ENCODE measurements at places on chromosomes 3 and 15.
A peak's percentile ranks its signal among the peaks of the same experiment; 100 is the strongest.

GRCh38 chr15:51030649-51031316 lies 63.9 kb downstream of the TNFAIP8L3 start:
- DNase-seq, result no peak

GRCh38 chr3:126355777-126356372 lies 1.3 kb downstream of the KLF15 start:
- DNase-seq, result peak; percentile 75

DNA sequence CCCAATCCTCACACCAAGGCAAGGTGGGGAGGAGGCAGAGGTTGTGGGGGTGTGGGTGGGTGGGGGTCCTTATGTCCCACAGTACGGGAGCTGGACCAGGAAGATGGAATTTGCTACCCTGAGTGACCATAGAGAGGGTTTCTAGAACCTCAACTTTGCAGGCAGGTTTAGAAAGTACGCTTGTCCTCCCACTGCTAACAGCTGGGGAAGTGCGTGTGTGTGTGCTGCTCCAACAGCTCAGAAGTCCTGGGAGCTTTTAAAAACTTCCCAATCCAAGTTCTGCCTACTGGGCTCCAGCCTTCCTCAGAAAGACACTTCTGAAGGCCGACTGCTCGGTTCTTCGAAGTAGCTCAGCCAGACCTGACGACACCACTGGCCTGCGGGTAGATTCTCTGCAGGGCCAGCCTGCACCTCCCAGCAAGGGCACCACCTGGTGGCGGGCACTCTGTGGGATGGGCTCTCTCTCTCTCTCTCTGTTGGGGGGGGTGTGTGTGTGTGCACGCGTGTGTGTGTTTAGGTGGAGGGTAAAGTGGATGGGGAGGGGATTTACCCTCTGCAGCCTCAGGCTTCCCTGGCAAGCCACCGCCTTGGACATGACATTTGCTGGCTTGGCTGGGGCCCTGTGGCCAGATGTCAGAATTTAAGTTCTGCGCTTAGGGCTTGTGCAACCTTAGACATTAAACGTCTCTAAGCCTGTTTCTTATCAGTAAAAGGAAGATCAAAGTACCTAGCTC lies 15.6 kb downstream of the TMEM158 start:
- peak; percentile 88 for DNase-seq

DNA sequence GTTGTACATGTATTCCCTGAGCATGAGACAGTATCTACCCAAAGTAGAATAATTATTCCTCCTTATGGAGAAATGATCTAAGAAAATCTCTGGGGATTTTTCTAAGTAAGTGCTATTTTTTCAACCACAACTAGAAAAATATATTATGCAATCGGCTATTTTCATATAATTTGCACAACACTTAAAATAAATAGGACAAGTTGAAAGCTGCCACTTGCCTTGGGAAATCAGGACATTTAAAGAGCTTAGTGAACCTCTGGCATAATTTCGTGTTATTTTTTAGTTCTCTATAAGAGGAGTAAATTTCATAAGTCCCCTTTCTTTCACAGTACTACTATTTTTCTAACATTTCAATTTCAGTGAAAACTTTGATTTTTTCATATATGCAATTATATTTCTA lies 672.1 kb downstream of the OTOL1 start:
- no peak for DNase-seq

- no peak for DNase-seq
Observed at GRCh38 chr3:127678315-127678599, 5.5 kb downstream of the ABTB1 start.

DNA sequence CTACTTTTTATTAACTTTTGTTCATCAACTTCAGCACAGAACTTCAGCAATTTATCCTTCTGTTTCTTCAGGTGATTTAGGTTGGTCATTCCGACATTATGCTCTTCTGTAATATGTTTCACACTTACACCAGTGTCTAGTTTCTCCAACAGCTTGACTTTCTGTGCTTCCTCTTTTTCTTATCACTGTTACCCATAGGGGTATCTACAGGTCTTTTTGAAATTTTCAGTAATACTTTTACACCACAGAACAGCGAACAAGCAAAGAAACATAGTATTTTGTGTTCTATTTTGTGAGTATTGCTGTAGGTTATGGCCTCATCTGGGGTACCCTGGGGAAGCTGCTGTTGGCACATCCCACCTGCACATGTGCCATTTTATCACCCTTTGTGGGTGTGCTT lies 260.7 kb downstream of the NSUN3 start:
- no peak for DNase-seq

- DNase-seq, result no peak
Observed at GRCh38 chr15:68984586-68984985, 29.9 kb upstream of the NOX5 start.

DNA sequence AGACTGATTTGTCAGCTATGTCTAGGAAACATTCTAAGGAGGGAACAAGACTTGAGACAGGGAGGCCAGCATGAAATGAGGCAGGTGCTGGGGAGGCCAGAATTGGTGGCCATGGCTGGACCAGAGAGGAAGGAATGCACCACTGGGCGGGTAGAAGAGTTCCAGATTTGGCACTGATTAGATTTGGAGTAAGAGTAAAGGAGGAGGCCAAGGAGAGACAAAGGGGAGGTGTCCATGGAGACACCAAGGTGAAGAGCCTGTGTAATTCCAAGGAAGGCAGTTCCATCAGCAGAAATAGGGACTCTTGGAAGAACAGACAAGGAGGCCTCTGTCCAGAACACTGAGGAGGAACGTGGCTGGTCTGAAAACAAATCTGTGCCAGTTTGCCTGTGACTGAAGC lies 1.8 kb downstream of the ARNT2 start:
- DNase-seq, result no peak

DNA sequence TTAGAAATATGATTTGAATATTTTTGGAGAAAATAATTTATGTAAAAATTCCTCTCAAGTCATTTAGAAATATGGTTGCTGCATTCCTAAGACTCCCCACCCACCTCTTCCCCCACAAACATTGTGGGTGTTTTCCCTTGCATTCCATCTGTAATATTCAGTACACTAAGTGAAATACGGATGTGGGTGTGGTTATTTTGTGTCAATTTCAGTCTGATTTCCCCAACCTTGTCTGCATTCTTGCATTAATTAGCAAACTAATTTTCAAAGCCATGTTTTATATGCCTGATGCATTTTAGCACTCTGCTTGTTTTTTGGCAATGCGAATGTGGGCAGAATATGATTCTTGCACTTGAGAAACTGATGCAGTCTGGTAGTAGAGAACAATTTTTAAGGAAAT lies 408.3 kb upstream of the RGMA start:
- no peak for DNase-seq

GRCh38 chr15:85741021-85741421 lies 53.7 kb downstream of the KLHL25 start:
- DNase-seq, result no peak

- no peak for DNase-seq
Observed at GRCh38 chr3:68482565-68482964, 449.8 kb downstream of the TAFA4 start.

DNA sequence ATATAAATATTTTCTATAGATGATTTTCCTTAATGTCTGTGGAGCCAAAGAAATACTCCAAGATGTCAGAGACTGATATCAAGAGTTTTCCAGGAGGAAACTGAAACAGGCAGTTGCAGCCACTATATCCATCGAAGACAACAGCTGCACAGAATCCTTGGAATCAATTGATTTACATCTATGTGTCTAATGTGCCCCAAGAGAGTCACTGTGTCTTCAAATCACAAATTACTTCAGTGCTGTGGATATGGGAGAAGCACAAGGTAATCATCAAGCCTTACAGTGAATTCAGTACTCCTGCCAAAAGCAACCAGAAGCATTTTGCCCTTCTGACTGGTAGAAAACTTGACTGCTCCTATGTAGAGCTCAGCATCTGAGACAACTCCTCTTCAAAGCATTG lies 51.1 kb downstream of the CPNE4 start:
- no peak for DNase-seq

- DNase-seq, result no peak
Observed at GRCh38 chr3:37129871-37130270, 44.5 kb downstream of the LRRFIP2 start.

DNA sequence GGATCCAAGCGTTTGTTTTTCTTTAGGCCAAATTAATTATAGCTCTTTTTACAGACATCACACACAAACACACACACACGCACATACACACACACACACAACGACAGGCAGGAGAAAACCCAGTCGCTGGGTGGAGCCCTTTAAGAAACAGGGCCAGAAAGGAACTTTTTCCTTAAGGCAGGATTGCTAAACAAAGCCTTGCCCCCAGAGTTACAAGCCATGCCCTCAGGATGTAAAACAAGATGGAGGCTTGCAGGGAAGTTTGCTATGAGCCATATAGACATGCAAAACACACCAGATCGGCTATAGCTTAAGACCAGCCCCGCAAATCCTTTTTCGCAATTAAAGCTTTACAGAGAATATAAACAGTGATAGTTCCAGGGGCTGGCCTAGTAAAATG lies 16.3 kb upstream of the IQCF2 start:
- DNase-seq, result no peak

- no peak for DNase-seq
Observed at GRCh38 chr3:19226479-19226878, 78.2 kb downstream of the KCNH8 start.

- DNase-seq, result no peak
Observed at GRCh38 chr3:10196389-10197052, 31.8 kb downstream of the IRAK2 start.

DNA sequence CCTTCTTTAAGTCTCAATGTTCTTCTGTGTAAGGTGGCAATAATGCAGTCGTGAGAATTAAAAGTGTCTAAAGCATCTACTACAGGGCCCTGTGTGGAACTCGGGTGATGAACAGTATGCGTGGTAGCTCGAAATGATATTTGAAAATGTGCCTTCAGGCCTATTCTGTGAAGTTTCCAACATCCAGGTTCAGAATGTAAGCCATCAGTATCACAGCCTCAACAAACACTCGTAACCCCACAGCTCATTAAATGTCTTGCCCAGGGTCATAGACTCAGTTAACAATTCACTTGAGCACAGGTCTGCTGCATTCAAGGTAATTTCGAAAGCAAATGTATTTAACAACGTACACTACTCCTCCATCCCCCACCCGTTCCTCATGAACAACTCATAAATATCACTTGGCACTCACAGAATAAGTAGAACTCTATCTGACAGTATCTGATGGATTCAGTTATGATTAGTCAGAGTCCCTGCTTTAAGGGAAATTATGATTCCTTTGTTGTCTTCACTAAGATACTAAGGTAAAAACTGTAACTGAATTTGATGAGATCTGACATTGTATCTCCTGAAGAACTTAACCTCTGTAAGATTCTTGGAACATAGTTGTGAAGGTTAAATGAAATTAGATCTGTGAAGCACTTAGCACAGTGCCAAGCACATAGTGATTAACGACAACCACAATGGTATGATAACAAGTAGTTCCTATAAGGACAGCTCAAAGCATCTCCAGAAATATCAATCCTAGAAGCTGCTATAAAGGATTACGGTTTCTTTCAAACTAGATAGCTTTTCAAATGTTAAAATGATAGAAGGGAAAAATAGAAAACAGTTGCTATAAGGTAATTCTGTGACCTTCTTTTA lies 642.3 kb downstream of the TBL1XR1 start:
- DNase-seq, result no peak

GRCh38 chr3:104165866-104166265 lies 1200.8 kb upstream of the ALCAM start:
- no peak for DNase-seq

- DNase-seq, result peak; percentile 37
Observed at GRCh38 chr3:187914231-187914630, 169.0 kb upstream of the BCL6 start.

GRCh38 chr15:79635149-79635771 lies 203.1 kb downstream of the MINAR1 start:
- no peak for DNase-seq

- no peak for DNase-seq
Observed at GRCh38 chr3:23776352-23776891, 29.3 kb upstream of the UBE2E1 start.

GRCh38 chr3:50173685-50174516 lies 17.5 kb upstream of the GNAT1 start:
- no peak for DNase-seq

GRCh38 chr3:32743934-32744333 lies 58.9 kb downstream of the CNOT10 start:
- no peak for DNase-seq

GRCh38 chr3:130971208-130971607 lies 55.4 kb downstream of the ASTE1 start:
- no peak for DNase-seq

GRCh38 chr3:117754841-117755240 lies 1045.3 kb downstream of the TUSC7 start:
- DNase-seq, result no peak

DNA sequence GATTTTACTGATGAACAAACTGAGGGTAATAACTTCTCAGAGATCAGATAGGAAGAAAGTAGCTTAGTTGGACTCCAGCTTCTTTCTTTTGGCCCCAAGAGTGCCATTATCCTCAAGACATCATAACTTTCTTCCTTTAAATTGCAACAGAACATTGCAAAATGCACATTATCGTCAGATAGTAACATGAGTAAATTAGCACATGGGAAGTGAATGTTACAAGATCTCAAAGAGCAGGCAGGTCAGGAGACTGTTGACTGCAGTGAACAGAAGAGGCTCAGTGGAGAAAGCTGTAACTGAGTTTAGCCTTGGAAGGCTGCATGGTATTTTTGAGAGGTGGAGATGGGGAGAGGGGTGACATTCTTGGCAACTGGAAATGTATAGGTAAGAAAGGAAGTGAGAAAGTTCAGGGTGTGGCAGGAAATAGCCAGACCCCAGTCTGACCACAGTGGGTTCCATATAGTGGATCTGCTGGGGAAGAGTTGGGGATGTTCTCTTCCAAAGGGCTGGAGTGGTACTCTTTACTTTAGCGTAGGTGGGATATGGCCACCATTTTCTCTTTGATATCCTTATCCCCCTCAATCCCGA lies 307.7 kb downstream of the RPLP1 start:
- DNase-seq, result no peak

DNA sequence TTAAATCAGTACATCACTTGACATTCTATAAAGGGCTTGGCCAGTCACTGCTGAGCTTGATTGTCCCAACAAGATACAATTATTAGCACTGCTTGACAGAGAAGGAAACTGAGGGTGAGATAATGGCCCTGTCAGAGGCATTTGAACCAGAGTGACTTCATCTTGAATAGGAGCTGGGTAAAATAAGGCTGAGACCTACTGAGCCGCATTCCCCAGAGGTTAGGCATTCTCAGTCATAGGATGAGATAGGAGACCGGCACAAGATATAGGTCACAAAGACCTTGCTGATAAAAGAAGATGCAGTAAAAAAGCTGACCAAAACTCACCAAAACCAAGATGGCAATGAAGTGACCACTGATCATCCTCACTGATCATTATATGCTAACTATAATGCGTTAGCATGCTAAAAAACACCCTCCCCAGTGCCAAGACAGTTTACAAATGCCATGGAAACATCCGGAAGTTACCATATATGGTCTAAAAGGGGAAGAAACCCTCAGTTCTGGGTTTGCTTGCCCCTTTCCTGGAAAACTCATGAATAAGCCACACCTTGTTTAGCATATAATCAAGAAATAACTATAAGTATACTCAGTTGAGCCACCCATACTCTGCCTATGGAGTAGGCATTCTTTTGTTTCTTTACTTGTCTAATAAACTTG lies 239.1 kb upstream of the SETMAR start:
- no peak for DNase-seq

All from T47D (cell line).